GM12891 (cell line): ENCODE measurements at places on chromosomes 12 and 14.

GRCh38 chr12:98465950-98466602 lies 49.3 kb upstream of the TMPO start:
- DNase-seq, result no peak

GRCh38 chr14:68403191-68404145 lies 389.4 kb downstream of the ZFP36L1 start:
- no peak for DNase-seq

GRCh38 chr12:67141296-67142018 lies 127.7 kb upstream of the CAND1 start:
- no peak for DNase-seq

DNA sequence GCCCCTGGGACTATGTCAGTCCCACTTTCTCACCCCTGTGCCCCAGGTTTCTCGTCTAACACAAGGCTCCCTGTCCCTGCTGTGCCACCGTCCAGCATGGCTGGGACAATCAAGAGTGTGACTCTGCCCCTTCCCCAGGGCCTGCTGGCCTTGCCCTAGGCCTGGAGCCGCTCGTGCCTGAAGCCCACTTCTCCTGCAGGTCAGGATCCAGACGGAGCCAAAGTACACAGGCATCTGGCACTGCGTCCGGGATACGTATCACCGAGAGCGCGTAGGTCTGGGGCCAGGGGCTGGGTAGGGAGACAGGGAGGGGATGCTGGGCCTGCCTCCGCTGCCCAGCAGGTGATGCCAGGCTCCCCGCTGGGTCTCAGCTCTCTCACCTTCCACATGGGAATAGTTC lies 2.8 kb downstream of the SLC25A47 start:
- no peak for DNase-seq

DNA sequence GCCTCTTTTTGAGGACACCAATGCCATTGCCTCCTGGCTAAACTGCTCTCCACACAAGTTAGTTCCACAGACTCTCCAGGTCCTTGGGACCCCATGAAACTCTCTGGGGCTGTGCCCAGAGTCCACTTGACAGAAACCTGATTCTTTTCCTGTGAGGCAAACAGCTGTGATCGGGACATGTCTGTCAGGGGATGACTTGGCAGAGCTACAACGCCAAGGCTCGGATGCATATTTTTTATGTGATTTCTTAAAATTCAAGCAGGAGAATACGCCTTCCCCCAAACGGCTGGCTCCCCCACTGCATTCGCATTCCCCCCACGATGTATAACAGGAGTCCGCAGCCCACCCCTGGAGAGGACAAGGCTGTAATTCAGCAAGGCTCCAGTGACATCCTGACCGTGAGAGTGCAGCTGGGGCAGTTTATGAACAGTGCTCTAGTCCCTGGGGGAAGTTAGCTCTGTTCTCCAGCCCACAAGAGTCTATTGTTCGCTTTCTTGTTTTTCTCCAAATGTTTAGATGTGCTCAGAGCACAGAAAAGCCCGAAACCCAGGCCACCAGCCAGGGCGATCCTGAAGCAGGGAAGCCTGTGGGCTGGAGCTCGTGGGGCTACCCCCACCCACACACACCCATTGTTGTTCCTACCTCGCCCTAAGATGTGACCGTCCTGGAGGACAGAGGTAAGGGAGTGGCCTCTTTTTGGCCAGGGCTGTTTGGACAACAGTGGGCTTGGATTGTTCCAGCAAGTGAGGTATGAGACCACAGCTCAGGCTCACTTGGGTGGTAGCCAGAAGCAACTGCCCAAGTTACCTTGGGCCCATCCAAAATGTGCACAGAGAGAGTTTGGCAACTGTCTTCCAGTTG lies 159.5 kb downstream of the ZFP36L1 start:
- DNase-seq, result no peak

- DNase-seq, result no peak
Observed at GRCh38 chr12:46147144-46147543, 121.7 kb downstream of the SLC38A1 start.

- no peak for DNase-seq
Observed at GRCh38 chr14:68462683-68463082, 330.2 kb downstream of the ZFP36L1 start.

DNA sequence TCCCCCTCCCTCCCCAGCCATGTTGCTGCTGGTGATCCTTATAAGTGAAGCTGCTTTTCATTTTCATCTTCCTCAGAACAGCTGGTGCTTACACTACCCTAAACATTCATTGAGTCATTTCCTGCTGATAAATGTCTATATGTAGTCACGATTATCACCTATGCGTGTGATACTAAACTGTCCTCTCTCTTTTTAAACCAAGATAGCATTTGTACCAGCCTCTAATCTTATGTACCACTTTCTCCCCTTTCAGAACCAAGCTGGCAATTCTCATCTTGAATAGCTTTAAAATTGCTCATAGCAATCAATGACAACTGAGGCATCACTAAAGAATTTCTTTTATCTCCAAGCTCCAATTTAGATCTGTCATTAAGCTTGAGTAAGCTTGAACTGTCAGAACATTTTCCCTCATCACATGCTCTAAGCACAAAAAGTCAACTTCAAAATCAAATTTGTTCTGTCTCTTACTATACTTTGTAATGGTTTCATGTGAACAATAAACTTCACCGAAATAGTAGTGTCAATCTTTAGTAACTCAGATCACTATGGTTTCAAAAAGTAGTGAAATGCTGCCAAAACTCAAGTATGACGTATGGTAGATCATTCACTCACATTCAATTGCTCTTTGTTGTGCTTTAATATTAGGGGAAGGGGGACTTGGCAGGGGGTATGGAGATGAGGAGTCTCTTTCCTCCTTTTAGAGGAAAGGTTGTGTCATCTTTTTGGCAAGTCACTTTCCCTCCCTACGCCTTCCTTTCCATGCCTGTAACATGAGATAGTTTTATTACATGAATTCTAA lies 178.1 kb upstream of the NOVA1 start:
- DNase-seq, result no peak

GRCh38 chr12:32134101-32134888 lies 27.6 kb downstream of the BICD1 start:
- no peak for DNase-seq

GRCh38 chr12:48866052-48866711 lies 512 bp upstream of the RND1 start:
- no peak for DNase-seq

- no peak for DNase-seq
Observed at GRCh38 chr12:107668320-107669098, 17.1 kb upstream of the PWP1 start.

GRCh38 chr12:122090759-122091515 lies 12.4 kb downstream of the MLXIP start:
- no peak for DNase-seq

- no peak for DNase-seq
Observed at GRCh38 chr12:85301051-85301450, 21.0 kb downstream of the ALX1 start.

GRCh38 chr12:111964935-111965334 lies 48.0 kb downstream of the TMEM116 start:
- no peak for DNase-seq

GRCh38 chr14:31484754-31485153 lies 3.1 kb downstream of the GPR33 start:
- no peak for DNase-seq

- DNase-seq, result no peak
Observed at GRCh38 chr14:103140316-103141109, 17.3 kb downstream of the TNFAIP2 start.
